ENCODE measurements at places on chromosomes 1 and 21.

DNA sequence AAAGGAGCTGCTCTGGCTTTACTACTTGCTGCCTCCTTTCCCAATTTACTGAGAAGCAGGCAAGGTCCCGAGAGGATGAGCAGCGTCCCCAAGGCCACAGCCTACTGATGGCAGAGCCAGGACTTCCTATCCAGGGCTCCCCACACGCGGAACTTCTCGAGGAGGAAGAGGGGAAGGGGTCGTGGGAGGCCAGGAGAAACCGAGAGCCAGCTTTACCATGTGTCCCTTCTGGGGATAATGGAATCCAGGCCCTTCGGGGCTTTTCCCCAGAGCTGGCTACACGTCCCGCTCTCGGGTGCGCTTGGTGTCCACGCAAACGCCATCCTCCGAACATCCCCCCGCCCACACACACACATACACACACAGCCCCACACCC is 4.3 kb upstream of the CCN1 start:
- no peak for DNase-seq

GRCh38 chr1:67969446-67969845 is 81.0 kb downstream of the DIRAS3 start:
- DNase-seq = no peak

GRCh38 chr21:29939104-29939923 is 482 bp downstream of the GRIK1 start:
- peak; percentile 36 for DNase-seq

DNA sequence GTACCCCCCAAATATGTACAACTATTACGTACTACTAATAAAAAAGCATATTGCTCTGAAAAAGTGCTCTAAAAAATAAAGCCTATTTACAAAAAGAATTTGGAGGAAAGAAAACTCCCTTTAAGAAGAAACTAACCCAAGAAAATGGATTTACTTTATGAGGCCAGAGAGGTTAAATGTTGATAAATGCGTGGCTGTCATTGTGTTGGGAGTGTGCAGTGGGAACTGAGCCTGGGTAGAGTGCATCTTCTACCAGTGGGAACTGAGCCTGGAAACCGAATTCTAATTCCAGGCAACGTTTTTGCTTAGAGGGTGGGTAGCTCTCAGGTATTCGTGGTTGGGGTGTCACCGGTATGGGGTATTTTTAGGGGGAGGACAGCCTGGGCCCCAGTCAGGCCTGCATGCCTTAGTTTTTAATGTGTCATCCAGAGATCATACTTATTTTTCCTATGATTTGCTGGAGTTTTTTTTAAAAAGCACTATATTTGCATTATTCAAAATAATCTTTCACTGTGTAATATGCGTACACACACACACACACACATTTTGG is 24.1 kb upstream of the RNF187 start:
- DNase-seq = no peak

DNA sequence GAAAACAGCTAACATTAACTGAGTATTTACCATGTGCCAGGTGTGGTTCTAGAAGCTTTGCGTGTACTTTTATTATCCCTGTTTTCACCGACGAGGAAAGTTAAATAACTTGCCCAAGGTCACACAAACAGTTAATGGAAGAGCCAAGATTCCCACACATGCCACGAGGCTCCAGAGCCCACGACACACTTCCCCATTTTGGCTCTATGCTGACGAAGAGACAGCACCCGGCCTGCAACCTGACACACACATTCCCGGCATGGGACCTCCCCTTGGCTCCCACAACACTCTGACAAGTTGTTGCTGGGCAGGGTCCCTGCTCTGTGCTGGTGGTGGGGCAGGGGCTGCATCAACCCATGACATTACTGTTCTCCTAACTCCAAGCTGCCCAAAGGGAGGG is 52.8 kb downstream of the RAP1GAP start:
- DNase-seq = no peak

DNA sequence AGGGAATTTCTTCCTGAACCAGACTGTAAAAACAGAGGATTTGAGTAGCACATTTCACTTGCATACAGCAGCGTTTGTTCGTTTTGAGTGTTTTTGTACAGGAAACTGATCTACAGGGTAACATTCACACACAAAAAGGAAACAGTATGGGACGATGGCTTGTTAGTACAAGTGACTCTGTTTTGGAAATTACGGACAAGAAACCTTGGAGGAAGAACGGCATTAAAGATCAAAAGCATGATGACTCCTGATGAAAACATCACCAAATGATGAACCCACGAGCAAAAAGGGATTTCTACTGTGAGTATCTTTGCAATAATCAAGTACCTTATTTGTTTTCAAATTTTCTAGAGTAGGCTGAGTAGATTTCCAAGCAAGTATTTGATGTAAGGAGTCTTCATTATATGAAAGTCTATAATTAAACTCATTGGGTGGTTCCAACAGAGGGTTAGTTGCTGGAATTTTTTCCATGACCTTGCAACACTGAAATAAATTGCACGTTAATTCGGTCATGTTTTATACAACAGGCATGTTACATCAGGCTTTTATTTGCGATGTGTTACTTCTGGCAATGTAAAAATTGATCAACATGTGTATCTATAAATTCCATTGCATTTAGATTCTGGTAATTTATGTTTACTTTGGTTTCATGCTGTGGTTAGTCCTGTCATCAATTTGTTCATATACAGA is 76.7 kb upstream of the KCNK2 start:
- DNase-seq = no peak

DNA sequence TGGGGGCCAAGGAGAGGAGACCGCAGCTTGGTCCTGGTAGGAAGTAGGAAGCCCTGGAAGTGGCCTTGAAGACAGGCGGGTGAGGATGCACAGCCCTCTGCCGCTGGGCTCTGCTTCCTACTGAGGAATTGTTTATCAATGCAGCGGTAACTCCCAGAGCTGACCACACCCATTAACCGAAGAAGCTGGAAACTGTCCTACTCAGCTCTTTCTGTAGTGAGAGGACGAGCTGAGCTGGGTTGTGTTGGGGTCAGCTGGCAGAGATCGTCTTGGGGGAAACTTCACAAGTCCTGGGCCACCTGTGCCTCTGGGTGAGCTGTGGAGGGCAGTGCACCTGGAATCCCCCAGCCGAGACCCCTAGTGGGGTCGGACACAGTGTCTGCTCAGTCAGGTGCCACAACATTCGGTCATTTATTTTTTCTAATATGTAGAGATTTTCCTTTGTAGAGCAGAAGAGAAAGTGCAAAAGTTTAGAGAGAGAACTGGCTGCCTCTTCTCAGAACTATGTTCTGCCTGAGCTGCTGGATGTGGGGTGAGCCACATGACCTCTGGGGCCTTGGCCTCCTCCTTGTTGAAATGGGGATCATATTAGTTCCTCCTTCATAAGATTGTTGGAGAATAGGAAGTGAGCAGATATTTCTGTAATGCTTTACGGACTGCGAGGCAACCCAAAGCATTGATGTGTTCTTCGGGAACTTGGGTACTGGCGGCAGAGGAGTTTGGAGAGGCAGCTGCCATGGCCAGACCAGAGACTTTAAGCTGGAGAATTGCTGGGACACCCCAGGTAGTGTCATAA is 3.6 kb downstream of the NECAP2 start:
- no peak for DNase-seq

DNA sequence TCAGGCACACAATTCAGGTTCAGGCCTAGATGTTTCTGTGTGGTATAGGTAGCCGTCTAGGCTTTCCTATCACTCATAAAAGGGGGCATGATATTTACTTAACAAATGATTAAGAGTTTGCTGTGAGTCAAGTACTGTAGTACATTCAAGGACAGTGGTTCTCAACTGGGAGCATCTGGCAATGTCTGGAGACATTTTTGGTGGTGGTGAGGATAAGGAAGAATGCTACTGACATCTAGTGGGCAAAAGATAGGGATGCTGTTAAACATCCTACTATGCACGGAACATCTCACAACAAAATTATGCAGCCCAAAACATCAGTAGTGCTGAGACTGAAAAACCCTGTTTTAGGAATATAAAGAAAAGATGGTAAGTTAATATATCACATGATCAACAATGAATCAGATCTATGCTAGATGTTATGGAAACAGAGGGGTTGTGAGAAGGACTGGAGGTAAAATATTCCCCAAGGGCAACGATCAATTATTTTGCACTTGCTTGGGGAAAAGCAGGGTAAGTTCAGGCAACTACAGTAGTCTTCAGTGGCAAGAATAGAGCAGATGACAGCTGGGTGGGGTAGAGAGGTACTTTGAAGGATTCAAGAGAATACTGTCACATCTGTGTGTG is 4.9 kb downstream of the DNTTIP2 start:
- peak; percentile 21 for DNase-seq

- peak; percentile 98 for DNase-seq
Observed at GRCh38 chr21:25997788-25998611, 172.6 kb downstream of the APP start.
